ENCODE measurements at places on chromosomes 11 and 22.

GRCh38 chr22:40485813-40486667 lies 115.6 kb downstream of the SGSM3 start:
- no peak for DNase-seq

GRCh38 chr11:32162351-32162750 lies 71.5 kb downstream of the RCN1 start:
- no peak for DNase-seq

DNA sequence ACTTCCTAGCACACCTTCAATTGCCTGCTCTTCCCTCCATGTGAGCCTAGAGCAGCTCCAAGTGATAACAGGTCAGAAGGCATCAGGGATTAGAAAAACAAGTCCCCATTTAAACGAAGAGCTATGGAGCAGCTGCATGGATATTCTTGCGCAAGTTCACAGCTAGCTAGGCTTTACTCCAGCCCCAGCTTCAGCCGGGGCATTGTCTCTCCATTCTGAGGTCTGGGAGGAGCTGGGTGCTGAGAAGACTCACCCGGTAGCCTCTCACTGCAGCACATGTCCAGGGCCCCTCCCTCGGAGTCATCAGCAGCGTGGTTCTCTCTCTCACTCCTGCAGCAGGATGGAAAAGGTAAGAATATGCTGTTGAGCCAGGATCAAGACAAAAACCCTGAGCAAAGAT lies 26.0 kb downstream of the PTPN5 start:
- DNase-seq, result no peak

DNA sequence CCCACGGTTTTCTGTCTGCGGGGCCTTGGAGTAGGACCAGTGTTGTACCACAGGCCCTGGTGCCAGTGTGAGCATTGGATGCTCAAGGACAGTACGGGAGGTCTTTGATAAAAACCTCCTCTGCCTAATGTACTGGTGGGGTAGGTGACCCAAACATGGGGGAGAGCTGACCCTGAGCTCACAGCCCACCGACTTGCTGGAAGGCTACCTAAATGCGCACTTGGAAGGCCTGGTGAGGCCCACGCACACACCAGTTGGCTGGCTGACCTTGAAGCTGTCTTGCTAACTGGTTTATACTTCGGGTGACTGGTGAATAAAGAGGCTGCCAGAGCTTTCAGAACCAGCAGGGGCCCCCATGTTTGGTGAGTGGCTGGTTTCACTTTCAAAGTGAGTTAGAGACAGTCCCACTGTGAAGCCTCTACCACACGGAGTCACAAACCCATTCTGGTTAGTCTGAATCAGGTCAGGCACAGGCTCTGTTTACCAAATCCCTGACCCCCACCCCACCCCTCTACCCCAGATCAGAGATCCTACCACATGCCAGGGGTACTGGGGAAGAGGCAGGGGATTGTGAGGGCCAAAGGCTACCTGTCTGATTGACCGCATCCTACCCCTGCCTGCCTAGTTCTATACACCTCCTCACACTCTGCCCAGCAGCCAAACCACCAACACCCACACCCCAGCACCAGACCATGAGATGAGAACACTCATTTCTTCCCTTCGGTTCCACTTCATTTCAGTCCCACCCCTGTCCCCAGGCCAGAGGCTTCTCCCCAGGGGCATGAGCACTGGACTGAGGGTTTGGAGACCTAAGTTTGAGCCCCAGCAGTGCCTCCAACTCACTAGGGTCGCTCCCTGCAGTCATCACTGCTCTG lies 12.7 kb upstream of the IL2RB start:
- DNase-seq, result peak; percentile 84

- DNase-seq, result peak; percentile 22
These were observed 30.9 kb upstream of the PARVB start for GRCh38 chr22:43993072-43993760.
